ENCODE measurements at places on chromosomes 2 and 18.

DNA sequence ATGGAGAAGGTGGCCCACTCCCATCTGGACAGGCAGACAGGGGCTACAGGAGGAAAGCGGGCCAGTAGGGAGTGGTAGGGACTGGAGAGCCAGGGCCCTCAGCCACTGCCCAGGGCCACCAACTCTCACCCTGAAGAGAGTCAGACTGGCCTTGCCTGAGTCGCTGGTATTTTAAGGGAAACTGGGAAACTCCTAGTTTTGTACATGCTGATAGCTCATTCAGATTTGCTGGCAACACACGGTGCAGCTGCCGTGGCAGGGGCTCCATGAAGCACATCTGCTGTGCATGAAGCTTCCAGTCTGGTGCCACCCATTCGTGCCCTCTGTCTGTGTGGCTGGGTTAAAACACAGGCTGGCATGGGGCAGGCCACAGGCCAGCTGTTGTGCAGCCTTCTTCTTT is 137.3 kb upstream of the GLI2 start:
- DNase-seq = peak; percentile 43

DNA sequence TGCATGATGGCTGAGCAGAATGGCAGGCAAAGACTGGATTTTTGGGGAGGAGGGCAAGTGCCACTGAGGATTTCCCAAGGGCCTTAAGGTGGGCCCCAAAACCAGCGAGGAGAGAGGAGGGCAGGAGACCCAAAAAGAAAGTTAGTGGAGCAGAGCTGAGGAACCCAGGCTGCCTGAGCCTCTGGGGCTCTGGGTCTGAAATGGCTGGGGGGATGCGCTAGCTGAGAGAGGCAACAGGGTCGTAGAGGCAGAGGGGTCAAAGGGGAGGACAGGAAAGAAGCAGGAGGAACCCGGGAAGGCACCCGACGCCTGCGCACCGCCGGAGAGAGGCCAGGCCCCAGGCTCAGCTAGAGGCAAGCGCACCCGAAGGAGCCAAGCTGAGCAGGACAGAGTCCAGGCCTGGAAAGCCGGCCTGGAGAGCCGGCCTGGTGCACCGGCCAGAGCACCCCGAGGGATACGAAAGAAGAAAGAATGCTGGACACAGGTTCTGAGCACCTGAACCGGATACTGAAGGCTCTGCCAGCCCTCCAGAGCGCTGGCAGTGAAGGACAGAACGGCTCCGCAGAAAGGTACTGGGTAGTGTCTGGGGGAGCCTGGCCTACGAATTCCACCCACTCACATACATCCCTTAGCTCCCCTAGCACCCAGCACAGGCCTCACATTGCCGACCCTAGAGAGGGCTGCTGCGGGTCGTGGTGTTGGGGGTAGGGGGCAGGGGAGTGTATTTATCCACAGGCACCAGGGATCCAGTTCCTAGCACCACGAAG is 39.5 kb upstream of the ATP6V1B1 start:
- DNase-seq = no peak

- DNase-seq = peak; percentile 80
These were observed 92.2 kb downstream of the CAPN13 start for GRCh38 chr2:30714811-30715709.

DNA sequence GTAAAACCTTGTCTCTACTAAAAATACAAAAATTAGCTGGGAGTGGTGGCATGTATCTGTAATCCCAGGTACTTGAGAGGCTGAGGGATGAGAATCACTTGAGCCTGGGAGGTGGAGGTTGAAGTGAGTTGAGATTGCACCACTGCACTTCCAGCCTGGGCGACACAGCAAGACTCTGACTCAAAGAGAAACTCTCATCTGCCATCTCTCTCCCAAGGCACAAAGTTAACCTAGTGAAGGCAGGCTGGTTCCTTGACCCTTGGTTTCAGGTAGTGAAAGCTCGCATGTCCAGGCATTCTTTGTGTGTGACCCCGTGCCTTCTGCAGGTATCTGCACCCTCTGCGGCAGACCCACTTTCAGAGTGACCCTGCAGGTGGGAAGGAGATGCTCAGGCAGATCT is 100.0 kb downstream of the WDSUB1 start:
- no peak for DNase-seq

DNA sequence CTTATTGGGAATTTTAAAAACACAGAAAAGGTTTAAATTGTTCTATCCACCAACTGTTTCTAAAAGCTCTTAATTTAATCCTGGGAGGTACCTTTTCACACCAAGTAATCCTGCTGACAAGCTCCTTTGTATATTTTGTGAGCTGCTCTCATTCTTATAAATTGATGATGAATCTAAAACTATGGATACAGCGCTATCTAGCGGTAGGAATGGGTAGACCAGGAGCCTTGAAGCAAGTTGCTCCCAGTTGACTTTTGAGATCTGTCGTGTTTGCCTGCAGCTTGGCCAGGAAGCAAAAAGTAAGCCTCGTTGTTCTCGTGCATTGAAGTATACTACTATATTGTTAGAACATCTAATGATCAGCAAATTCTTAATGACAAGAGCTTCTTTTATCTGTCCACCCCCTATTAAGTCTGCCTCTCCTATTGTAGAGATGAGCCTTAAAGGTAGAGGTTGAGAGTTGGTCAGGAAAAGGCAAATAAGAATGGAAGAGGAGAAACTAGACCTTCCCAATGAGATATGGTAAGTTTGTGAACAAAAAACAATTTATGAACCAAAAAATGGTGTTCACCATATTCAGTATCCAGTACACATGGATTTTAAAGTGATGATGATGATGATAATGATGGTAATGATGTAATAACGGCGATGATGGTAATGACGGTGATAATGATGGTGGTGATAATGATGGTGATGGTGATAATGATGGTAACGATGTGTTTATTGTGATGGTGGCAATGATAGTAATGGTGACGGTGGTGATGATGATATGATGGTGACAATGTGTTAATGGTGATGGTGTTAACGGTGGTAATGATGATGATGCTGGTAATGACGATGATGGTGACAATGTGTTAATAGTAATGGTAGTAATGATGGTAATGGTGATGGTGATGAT is 212.1 kb upstream of the NCKAP5 start:
- DNase-seq = peak; percentile 41

DNA sequence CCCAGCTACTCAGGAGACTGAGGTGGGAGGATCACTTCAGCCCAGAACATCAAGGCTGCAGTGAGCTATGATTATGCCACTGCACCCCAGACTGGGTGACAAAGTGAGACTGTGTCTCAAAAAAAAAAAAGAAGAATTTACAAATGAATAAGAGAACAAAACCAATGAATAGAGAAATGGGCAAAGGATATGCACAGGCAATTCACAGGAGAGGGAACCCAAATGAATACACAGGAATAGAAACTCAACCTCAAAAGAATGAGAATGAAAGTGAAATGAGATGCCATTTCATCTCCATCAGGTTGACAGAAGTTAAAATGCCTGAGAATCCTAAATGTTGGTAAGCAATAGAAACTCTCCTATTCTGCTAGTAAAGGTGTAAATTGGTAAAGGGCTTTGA is 40.2 kb downstream of the CFAP221 start:
- DNase-seq = no peak

DNA sequence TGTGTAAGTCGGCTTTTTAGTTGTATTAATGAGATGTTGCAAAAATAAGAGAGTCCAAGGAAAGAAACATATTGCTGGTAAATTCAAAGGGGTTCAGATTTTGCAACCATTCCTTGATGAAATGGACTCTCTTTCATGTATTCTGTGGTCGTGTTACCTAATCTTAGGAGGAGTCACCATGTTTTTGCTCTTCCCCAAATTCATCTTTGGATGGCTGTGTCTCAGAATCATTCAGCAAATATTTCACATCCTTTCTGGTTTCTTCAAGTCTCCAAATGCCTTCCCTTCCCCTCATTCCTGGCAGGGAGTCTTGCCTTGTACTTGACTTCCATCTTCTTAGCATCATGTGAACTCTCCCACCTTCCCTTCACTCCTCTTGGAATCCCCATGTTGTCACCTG is 66.1 kb downstream of the PTPRM start:
- no peak for DNase-seq

- no peak for DNase-seq
These were observed 166.8 kb downstream of the DCDC2C start for GRCh38 chr2:3870222-3870621.

- no peak for DNase-seq
These were observed 11.9 kb upstream of the ASPRV1 start for GRCh38 chr2:69973335-69973735.

Data from suppressor macrophage treated with lipopolysaccharide for 1 hour (primary cell).